Endothelial cell of umbilical vein (primary cell): ENCODE measurements at places on chromosomes 5 and 9. TPM values are rescaled to one million over a fixed set of nuclear protein-coding genes. Genes with fewer than 3 reads are reported as not detected.

DNA sequence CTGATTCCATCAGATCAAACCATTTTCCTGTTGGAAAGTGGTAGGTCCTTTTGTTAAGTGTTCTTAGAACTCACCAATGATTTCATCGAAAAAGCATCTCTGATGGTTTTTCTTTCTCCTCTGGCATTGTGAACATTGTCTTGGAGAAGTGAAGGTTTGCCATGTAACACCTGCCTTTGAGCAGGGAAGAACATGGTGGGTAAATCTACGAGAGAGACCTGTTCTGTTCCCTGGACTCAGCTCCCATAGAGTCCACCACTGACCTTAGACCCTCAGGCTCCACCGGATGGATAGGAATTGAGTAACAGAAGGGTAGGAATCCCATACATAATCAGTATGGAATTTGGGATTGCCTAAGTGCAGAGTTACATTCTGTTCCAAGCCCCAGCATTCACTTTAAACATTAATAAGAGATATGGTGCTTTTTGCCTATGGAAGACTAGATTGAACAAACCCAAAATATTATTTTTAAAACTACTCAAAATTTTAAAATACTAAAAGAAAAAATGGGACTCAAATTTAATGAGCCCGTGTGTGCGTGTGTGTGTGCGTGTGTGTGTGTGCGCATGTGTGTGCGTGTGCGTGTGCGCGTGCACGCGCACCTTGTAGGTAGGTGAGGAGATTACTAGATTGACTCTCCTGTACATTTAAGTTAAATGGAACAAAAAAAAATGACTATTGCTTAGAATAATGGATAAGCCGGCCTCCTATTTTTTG, 92.0 kb downstream of the C9orf152 start:
- DNase-seq: no peak

DNA sequence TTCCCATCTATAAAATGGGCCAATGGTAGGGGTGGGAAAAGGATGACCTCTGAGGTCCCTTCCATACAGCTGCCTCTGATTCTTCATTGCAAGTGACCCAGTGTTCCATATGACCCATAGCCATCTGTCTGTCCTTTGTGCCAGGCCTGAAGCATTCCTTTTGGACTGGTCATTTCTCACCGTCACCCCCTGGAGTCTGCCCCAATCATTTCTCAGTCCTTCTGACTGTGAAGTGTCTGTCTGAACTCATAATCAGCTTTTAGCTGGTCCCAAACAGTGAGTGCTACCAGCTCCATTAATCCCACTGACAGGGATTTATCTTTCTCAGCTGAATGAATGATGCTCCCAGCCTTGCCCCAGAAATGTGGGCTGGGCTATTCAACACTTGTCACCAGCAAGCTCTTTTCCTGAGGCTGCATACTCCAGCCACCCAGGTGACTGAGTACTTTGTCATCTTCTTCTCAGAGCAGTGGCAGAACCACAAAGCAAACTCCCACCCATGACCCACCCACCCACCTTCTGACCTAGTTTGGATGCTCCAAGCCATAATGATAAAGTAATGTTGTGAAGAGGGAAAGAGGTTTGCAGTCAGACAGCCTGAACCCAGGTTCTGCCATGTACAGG, 37.4 kb downstream of the KCNIP1 start:
- DNase-seq: no peak

DNA sequence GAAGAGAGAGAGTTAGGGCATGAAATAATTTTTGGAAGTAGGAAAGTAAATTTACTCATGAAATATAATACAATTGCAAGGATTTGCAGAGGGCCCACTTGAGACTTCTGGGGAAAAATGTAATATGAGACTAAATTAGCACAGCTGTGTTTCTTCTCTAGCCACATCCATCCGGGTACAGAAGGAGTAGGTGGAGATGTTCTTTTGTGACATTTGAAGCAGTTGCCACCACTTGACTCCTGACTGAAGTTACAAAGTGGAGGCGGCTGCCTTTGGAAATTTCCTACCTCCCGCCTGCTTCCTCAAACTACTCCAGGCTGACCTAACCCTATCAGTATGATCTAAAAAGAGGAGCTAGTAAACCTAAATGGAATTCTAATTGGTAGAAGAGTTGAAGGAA, 58.1 kb upstream of the SHISAL2B start:
- no peak for DNase-seq

DNA sequence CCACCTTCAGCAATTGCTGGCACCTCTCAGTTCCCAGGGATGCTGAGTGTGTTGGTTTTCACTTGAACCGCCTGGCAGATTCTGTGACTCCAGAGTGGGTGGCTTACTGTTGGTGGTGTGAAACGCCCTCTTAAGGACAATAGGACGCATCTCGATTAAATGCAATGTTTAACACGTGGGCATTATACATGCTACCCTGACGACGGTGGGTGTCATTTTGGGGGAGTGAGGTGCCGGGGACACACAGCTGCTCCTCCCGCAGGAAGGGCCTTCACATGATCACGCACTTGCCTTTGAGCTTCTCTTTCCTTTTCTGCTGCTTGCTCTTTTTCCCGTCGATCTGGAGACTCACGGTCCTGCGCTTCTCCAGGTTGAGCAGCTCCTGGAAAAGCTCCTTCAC, 29.7 kb downstream of the DIRAS2 start:
- no peak for DNase-seq

GRCh38 chr5:167241436-167242067, 1049.9 kb upstream of the WWC1 start:
- no peak for DNase-seq

DNA sequence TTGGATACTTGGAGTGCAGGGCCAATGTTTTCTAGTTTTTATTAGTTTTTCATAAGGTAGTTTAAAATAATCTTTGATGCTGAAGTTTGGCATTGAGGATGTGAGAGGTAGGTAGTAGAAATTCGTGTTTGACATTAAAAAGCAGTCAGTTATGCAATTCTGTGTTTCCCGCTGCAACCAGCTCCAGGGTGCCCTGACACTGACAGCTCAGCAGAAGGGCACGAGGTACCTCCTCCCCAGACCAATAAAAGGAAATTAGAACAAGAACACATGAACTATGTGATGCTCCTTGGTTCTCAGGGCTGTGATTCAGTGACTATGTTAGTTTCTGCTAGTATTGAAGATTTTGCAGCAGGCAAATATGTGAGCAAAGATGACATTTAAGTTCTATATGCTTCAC, 40.2 kb downstream of the NSUN2 start:
- DNase-seq: no peak

DNA sequence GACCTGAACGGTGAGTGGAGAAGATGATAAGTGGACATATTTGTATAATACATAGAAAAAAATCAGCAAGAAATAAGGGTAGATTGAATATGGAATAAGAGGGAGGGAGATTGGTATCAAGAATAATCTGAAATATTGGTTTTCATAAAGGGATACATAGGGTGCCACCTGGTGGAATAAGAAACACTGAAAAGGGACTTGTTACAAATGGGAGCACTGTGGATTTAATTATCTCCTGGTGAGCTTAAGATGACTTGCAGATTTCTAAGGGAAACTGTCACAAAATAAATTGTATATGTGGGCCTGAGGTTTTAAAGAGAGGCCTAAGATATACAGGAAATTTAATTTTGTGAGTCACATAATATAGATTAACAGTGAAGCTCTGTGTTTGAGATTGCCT, 1403.5 kb upstream of the CDH18 start:
- peak; percentile 9 for DNase-seq

GRCh38 chr9:2623288-2624050, 1.9 kb downstream of the VLDLR start:
- peak; percentile 35 for DNase-seq

GRCh38 chr9:97938081-97938644, at the start of gene HEMGN:
TSS of gene HEMGN (minus strand) at chr9:97938172. CDS start at chr9:97938136, 36 bp downstream.
- DNase-seq: no peak

GRCh38 chr5:132669966-132670882, 3.6 kb upstream of the IL4 start:
- no peak for DNase-seq

C9orf50 gene
- not detected in 2 replicates for total RNA-seq

OLFM1 gene
- total RNA-seq: 0.42 and 0.95 TPM in 2 replicates

FAM169A gene
- 0.62 and 0.72 TPM in 2 replicates for total RNA-seq
